ENCODE measurements at places on chromosomes 6 and 20.

DNA sequence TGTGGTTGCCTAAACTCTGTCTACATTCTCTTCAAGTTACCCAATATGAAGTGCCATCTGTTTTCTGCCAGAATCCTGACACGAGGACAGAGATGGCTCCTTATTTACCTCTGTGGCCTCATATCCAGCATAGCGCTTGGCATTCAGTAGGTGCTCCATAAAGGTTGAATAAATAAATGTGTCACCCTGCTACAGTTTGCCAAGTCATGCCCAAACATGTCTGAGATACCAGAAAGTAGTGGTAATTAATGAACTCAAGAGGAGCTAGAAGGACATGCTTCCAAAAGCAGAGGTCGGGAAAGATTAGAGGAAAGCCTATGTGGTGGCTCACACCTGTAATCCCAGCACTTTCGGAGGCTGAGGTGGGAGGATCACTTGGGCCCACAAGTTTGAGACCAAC is 30.9 kb upstream of the E2F3 start:
- no peak for DNase-seq

GRCh38 chr6:2589171-2589661 is 161.5 kb downstream of the MYLK4 start:
- DNase-seq, result no peak

GRCh38 chr6:87027021-87027420 is 67.9 kb downstream of the CGA start:
- no peak for DNase-seq

DNA sequence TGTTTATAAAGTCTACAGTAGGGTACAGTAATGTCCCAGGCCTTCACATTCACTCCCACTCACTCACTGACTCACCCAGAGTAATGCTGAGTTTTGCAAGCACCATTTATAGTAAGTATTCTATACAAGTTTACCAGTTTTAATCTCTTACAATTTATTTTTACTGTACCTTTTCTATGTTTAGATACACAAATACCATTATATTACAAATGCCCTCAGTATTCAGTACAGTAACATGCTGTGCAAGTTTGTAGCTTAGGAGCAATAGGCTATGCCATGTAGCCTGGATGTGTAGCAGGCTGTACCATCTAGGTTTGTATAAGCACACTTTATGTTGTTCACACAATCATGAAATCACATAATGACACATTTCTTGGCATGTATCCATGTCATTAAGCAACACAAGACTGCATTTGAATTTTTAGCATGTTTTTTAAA is 673.6 kb downstream of the CD109 start:
- DNase-seq, result no peak

GRCh38 chr20:48826883-48827771 is 672 bp downstream of the PREX1 start:
- DNase-seq, result no peak

DNA sequence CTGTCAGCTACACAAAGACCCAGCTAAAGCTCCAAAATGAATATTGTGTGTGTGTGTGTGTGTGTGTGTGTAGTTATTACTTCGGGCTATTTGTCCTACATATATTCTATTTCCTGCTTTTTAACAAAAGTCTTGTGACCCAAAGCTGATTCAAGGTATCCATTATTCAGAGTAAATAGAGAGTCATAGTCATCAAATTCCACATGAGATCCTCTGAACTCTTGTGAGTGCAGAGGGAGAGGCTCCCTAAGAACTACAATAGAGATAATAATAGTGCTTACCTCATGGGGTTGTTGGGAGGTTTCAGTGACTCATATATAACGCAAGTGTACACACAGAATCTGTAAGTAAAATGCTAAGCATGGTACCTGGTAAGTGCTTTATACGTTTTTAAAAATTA is 95.6 kb upstream of the SHLD1 start:
- DNase-seq, result no peak

GRCh38 chr6:74451953-74452352 is 753.9 kb downstream of the COL12A1 start:
- no peak for DNase-seq

DNA sequence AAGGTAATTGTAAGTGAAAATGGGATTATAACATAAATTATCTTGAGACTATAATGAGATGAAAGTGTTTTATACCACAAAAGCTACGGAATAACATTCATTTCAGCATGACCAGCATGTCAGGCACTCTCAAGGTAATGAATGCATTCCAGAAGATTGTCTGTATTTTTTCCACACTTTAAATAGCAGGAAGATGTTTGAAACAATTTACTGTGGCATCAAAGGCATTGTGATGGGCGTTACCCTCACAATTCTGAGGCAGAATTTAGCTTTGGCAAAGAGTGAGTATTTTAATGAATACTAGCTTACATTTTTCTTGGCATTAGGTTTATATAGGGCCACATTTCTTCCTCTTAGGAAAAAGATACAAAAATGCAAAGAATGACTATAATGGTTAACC is 627.2 kb downstream of the BCKDHB start:
- DNase-seq, result no peak
